ENCODE measurements at places on chromosomes 12 and 14.
A peak's percentile ranks its signal among the peaks of the same experiment; 100 is the strongest.

GRCh38 chr12:56079723-56080555, at the start of gene ERBB3:
TSS of gene ERBB3 (plus strand) at chr12:56080165. CDS start at chr12:56080301, 136 bp downstream.
- DNase-seq = peak; percentile 60

- no peak for DNase-seq
Observed at GRCh38 chr12:193261-193660, 20.7 kb downstream of the SLC6A12 start.

GRCh38 chr12:111842556-111843396, 748 bp downstream of the MAPKAPK5 start:
- DNase-seq = peak; percentile 12

DNA sequence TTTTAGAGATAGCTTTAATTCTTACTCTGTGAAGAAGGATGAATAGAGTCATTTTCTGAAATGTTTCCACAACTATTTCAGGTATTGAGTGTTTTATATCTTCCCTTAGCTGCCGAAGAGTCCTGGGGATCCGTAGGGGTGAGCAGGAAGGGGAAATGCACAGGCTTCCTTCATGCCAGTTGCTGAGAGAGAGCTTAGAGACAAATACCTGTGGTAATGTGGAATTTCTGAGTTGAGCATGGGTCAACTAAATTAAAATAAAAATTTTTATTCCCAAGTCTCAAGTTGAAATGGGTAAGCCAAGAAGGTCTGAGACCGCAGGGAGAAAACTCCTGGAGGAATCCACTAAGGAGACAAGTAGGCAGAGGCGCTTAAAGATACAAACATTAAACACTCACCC, 185.7 kb downstream of the DAD1 start:
- DNase-seq = no peak

DNA sequence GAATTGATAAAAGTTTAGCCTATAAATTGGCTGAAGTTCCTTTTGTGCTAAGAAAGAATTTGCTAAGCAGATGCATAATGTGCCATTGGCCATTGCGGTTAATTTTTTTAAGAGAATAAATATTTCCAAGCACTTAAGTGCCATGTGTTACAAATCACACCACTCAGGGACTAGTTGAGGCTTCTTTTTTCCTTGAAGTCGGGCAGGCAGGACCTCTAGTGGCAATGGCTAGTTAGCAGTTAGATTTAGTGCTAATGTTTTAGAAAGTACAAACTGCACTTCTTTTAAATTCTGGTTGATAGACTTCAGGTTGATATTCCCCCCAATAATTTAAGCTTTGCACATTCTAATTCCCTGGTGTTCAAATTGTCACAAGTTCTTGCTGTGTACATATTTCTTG, 294.3 kb downstream of the APAF1 start:
- no peak for DNase-seq

DNA sequence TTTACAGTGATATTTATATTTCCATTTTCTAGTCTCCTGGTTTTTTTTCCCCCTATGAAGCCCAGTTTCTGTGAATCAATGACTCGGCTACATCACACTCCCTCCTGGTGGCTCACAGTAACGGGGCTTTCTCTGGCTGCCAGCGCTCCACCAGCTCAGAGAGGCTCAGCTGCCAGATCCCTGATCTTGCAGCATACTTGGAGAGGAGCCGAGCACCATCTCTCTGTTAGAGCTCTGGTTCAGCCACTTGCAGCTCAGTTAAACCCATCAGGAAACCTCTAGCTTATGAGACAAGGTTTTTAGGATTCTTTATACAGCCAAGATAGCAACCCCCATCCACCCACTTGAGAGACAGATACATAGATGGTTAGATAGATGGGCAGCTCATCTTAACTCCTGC, 74.6 kb downstream of the CIT start:
- no peak for DNase-seq

DNA sequence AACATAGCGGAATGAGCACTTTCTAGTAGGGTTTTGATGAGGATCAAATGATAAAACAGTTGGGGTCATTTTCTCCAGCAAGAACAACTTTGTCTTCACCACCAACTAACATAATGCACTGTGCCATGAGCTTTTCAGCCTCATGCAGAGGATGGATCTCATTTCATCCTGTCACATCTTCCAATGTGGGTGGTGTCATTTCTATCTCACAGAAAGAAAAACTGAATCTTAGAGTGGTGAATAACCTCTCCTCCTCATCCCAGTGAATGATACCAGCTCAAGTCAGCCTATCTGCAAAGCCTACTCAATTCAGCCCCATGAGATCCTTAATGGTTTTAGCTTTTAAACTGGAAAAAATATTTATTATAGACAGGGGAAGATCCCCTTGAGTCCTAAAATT, 1147.2 kb downstream of the VRK1 start:
- DNase-seq = no peak

DNA sequence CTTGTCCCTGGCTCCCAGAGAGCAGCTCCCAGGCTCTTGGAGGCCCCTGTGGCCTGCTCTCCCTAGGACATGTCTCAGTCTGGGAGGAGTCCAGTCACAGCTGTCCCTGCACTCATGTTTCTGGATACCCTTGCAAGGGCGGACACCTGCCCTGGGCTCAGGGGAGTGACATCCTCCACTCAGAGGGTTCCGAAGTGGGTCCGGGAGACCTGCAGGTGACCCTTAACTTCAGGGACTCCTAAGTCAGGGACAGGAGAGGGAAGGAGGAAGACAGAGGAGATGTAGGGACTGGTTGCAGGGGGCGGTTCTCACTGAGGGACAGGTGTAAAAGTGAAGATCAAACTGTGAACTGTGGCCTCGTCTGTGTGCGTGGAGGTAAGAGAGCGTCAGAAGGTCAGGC, 37.6 kb downstream of the CACNA2D4 start:
- no peak for DNase-seq

GRCh38 chr14:79018836-79019235, 848.7 kb downstream of the NRXN3 start:
- DNase-seq = no peak

DNA sequence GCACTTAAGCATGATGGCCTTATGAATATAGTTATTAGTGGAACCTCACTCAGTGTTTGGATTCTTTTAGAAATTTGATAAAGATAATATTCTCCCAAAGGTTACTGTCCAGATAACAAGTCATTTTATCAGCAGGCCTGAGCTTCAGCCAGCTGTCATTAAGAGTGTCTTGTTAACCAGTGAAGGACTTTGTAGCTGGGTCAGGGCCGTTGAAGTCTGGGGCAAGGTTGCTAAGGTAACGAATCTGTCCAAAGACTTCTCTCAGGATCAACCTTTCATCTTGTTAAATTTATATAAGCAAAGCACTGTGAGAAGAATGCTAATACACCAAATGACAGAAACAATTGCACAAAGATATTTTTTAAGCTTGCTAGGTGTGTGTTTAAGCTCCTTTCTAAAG, 271.3 kb upstream of the TMPO start:
- DNase-seq = no peak

- DNase-seq = no peak
Observed at GRCh38 chr12:32843528-32844095, 53.0 kb downstream of the PKP2 start.

DNA sequence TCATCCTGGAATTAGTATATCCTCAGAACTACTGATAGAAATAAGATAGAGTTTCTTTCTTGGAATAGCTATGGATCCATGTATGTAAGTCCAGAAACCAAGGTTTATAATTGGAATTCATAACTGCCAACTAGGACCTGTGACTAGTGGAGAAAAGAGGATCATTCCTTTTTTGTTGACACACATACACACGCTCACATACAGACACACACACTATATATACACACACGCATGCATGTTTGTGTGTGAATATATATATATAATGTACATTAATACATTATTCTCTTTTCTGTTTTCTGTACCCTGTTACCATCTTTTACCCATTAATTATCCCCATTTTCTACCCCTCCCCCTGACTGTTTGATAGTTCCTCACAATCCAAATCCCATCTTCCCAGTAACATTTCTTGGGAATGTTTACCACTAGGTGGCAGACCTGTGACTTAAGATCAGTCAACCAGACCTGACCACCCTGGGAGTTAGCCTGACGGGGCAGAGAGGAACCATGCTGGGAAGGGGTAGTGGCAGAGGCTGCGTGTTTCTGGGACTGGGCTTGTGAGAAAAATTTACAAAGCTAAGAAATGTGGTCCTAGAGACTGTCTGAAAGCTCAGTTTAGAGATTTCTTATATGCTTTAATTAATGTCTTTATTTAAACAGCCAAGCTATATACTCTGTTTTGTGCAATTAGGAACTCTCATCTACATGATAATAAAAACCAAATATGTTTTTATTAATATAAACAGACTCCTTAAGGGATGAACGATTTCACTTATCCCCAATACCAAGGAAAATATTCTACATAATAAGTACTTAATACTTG, 308.0 kb downstream of the PPFIA2 start:
- no peak for DNase-seq

DNA sequence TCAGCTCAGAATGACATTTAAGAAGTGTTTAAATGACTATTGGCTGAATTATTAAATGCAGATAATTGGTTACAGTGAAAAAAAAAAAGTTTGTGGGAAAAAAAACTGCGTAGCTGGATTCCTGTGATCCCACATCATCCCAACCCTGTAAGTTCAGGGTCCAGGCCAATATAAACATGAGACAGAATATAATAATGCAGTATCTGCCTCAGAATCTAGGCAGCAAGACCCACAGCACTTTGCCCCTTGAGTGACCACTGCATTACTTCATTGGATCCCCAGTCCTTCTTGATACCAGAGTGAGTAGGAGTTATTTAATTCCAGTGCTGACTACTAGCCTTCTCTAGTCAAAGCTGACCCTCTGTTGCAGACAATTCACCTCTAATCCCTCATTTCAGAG, 272.6 kb downstream of the CCER1 start:
- DNase-seq = no peak

DNA sequence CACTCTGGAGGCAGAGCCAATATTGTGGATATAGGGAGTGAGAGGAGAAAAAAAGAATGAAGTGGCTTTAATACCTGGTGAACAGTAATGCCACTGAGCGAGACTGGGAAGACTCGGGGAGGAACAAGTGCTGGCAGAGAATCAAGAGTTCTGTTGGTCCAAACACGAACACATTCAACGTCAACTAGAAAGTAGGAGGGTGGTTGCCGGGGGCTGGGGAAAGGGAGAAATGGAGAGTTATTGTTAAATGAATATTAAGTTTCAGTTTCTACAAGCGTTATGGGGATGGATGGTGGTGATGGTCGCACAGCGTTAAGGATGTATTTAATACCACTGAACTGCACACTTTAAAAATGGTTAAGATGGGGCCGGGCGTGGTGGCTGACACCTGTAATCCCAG, 2.8 kb downstream of the SPRING1 start:
- DNase-seq = no peak

DNA sequence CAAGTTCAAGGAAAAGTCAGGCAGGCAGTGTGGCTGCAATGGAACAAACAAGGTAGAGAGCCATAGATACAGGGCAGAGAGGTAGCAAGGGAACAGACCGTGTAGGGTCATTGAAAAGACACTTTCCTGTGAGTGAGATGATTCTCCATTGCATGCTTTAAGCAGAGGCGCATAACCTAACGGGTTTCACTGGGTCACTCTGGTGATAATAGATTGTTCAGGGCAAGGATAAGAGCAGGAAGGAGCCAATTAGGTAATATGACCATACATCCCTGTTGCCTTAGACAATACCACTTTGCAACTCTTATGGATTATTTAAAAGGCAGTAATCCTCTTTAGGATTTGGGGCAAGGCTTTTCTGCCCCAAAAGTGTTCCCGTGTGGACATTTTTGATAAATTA, 214.1 kb downstream of the PTPRO start:
- no peak for DNase-seq

- no peak for DNase-seq
Observed at GRCh38 chr12:4268329-4269181, 5.0 kb upstream of the CCND2 start.

DNA sequence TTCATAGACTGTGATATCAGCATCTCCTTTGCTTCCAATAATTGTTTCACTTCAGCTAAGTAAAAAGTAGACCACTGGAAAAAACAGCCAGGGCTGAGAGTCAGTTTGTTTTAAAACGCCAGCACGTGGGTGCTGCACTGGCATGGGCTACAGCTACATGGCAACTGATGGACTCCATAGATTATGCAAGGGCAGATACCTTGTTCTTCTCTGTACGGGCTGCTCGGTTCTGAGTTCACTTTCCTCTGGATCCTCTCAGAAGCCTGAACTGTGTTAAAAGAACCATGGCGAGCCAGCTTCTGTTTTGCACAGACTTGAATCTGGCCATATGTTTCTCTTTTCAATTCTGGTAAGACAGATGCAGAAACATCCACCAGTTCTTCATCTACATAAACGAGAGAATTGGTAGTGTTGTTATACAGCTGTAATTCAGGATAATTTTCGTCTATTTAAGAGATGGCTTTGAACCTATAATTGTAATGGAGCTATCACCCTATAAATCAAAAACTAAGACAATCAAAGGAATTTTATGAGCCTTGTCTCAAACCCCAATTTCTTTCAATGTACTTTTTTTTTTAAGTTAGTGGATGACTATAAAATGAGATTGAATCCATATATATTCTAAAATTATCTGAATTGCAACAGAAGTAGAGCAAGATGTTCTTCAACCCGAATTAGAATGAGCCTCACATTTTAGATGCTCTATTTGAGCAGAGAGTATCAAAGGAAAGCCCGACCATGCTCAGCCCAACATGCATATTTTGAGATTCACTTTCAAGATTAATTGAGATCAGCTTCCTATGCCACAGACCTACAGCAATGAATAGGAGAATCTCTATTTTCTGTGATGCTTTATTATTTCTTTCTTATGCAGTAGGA, 31.5 kb downstream of the E2F7 start:
- DNase-seq = no peak

GRCh38 chr14:73913256-73913655, 26.6 kb downstream of the ZNF410 start:
- no peak for DNase-seq
